Immature natural killer cell (primary cell): ENCODE measurements at places on chromosomes 12 and 14. TPM values are rescaled to one million over a fixed set of nuclear protein-coding genes. Genes with fewer than 3 reads are reported as not detected.

- DNase-seq: no peak
Measured at GRCh38 chr14:88947646-88948598, 123.5 kb downstream of the TTC8 start.

GRCh38 chr12:49428793-49429192 lies 61.5 kb downstream of the SPATS2 start:
- no peak for DNase-seq

- no peak for DNase-seq
Measured at GRCh38 chr12:130482448-130482847, 144.8 kb downstream of the PIWIL1 start.

DNA sequence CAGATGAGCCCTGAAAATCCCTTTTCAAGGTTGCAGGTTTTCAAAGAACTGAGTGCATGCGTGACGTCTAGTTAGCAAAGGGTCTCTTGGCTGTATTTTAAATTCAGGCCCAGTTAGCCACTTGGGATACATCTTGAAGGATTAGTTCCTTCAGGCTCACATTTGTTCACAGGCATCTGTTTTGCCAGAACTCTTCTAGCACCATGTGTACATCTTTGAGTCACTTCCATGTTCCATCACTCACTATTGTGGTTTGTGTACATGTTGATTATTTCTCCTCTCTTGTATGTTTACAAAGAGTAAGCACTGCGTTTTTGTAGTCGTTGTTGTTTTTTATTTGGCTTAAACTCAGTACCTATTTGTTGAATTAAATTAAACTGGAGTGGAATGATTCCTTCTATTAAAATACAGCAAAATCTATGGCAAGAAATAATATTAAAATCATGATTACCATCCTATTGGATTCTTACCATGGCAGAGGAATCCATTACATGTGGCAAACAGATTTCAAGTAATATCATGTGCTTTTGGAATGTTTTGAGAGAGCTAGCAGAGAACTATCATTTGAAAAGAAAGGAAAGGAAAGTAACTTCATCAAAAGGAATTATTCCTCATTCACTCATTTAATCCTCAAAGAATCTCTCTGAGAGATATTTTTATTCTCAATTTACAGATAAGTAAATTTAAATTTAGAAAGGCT lies 438.9 kb upstream of the FAR2 start:
- DNase-seq: no peak

GRCh38 chr14:91354979-91355685 lies 62.5 kb downstream of the CCDC88C start:
- peak; percentile 42 for DNase-seq

DNA sequence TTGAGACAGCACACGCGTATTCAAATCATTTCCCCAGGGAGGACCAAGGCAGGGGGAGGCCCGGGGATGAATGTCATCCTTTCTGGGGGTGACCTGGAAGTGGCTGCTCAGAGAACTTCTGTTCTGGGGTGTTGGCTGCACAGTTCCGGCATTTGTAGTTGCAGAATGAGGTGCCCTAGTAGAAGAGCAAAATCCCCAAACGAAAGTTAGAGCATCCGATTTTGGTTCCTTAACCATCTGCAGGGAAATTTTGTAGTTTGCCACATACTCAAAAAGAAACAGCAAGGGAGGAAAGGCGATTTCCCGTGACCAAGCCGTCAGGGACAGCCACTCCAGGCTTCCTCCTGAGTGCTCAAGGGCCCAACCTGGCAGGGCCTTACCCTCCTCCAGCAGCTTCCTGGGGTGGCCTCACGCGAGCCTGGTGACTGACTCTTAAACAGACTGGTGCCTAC lies 13.0 kb upstream of the TRAF3 start:
- no peak for DNase-seq

- DNase-seq: no peak
Measured at GRCh38 chr12:31970199-31970598, 11.0 kb downstream of the RESF1 start.

DNA sequence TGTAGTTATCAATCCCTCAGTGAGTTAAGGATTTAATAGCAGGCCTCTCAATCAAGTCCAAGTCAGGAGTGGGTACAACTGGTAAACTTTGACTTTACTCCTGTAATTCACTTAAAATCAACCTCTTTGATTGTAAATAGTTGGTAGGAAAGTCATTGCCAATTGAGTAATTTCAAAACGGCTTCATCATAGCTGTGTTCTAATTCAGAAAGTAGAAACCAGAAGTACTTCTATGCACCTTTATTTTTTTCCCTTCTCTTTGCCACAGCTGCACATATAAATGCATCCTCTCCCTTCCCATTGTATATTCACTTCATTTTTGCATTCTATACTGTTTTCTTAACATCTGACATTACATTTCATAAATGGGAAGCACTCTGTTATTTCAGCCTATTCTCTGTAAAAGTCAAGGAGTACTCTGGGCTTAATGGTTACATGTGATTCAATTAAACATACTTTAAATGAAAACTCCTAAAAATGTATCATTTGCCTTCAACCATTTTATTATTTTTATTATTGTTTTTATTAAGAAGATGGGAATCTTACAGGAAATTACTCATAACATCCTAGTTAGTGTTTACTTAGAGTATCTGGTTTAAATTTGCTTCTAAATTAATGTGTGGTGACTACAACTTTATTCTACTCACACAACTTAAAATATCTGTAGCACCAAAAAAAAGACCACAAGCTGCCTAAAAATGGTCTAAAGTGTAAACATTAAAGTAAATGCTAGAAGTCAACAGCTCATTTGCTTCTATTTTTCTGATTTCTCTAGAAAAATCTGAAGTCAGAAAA lies 171.2 kb downstream of the CEP128 start:
- no peak for DNase-seq

- no peak for DNase-seq
Measured at GRCh38 chr12:123607756-123608155, 5.9 kb downstream of the DDX55 start.

- no peak for DNase-seq
Measured at GRCh38 chr12:119728444-119728745, 60.5 kb downstream of the PRKAB1 start.

DNA sequence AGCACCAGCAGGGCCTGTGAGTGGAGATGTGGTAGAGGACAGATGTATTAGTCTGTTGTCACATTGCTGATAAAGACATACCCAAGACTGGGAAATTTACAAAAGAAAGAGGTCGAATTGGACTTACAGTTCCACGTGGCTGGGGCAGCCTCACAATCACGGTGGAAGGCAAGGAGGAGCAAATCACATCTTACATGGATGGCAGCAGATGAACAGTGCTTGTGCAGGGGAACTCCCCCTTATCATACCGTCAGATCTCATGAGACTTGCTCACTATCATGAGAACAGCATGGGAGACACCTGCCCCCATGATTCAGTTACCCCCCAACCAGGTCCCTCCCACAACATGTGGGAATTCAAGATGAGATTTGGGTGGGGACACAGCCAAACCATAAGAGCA lies 361.9 kb downstream of the VRK1 start:
- no peak for DNase-seq

GRCh38 chr12:28884904-28885679 lies 264.0 kb upstream of the FAR2 start:
- no peak for DNase-seq

DNA sequence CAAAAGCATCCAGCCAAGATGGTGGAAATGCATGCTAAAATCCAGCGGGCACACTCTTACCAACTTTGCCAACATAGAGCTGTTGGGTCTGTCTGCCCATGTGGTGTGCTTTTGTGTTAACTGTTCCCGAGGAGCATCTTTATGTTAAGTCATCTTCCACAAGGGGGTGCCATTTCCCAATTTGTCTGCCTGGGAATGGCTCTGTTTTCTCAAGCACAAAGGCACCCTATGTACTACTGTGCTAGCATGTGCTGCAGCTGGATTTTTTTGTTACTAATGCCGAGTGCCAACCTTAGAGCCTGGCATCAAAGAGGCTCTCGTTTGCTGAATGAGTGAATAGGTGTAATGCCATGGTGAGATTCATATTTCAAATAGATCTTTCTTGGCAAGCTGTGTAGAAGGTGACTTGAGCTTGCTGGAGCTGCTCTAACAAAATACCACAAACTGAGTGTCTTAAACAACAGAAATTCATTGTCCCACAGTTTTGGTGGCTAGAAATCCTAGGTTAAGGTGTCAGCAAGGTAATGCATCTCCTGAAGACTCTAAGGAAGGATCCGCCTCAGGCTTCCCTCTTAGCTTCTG lies 74.3 kb downstream of the TRHDE start:
- DNase-seq: peak; percentile 10

- DNase-seq: no peak
Measured at GRCh38 chr12:57235017-57235727, 5.7 kb downstream of the SHMT2 start.

DNA sequence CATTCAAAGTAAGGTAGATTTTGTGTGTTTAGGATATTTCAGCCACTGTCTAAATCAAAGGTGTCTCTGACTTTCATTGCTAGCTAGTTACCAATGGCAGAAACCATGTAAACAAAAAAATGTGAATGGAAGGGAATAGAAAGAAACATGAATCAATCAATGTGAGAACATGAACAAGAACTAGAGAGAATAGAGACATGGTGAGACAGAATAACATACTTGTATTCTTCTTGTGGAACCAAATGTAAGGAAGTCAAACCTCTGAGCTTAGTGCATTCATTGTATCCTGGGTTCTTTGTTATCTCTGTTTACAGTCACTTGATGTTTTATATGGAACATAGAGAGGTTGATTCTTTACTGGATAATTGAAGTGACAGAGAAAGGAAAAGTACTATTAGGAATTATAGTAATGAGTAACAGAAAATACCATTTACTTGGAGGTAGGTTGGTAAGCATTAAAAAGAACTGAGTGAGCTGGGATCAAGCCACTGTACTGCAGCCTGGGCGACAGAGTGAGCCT lies 2.6 kb upstream of the WNK1 start:
- no peak for DNase-seq

DNA sequence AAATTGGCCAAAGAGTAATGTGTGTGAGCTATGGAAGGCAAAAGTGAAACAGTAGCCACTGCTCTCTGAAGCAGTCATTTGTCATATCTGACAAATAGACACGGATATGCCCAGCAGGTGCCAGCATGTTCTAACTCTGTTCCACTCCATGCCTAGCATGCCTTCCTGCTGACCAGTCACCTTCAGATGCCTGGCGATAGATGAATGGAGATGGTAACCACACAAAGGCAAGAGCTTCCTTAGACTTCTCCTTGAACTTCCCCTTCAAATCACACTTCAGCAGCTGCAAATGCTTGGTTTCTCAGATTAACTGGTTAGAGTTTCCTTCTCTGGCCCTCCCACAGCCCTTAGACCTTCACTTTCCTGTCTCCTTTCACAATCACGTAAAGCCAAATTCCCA lies 429.9 kb downstream of the DAD1 start:
- no peak for DNase-seq

GRCh38 chr12:66210840-66211239 lies 21.8 kb downstream of the IRAK3 start:
- DNase-seq: no peak

PRIM1 gene
- 24.6 TPM for polyA plus RNA-seq

C3AR1 gene
- 31.1 TPM for polyA plus RNA-seq

CLECL1 gene
- polyA plus RNA-seq: not detected

CD163L1 gene
- not detected for polyA plus RNA-seq

GPR132 gene
- 25.6 TPM for polyA plus RNA-seq
